ENCODE measurements at places on chromosomes 6 and 20. TPM values are rescaled to one million over a fixed set of nuclear protein-coding genes. Genes with fewer than 3 reads are reported as not detected.

The DDO gene
- total RNA-seq = 10.3 TPM

The ATP5F1E gene
- total RNA-seq = 163 TPM

The CST7 gene
- total RNA-seq = not detected

The TRIM26 gene
- total RNA-seq = 46.2 TPM

The DZANK1 gene
- total RNA-seq = 1.4 TPM

The MLIP gene
- total RNA-seq = 0.33 TPM

The SLC22A1 gene
- total RNA-seq = 0.80 TPM

The SIRPB1 gene
- total RNA-seq = 1.4 TPM

The ADNP gene
- total RNA-seq = 60.7 TPM

DNA sequence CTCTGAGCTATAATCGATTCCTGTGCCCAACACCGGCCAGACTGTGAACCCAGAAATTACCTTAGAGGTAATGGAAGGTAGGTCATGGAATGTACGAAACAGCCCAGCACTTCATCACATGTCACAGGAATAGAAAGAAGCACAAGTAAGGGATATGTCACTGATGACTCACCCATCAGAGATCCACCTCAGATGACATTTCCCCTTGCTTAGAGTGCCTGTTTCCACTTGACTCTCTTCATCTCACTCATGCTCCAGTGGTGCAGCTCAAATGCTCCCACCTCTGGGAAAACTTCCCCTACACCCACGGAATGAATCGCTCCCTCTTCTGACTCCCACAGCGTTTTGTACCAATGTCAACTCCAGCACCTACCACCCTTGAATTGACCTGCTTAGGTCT lies 381.6 kb upstream of the CNR1 start:
- DNase-seq = no peak

DNA sequence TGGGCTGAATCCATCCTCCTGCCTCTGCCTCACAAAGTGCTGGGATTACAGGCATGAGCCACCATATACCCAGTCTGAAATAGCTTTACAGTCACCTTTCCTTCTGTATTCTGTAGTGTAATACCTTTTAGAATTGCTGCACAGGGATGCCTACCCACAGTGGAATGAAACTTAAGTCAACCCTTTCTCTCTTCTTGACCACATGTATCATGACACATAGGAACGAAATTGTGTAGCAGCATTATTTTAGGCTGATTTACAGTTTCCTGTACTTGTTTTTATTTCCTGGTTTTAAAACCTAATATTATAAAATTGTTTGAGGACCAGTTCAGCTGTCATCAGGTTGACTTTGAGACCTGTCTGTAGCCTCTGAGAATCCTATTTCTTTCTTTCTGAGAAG lies 297.8 kb downstream of the ZFAND3 start:
- DNase-seq = no peak

GRCh38 chr6:136526196-136526930 lies 23.9 kb downstream of the MAP7 start:
- DNase-seq = peak; percentile 6

- no peak for DNase-seq
These were observed 39.0 kb downstream of the HLA-A start for GRCh38 chr6:29981211-29981812.

DNA sequence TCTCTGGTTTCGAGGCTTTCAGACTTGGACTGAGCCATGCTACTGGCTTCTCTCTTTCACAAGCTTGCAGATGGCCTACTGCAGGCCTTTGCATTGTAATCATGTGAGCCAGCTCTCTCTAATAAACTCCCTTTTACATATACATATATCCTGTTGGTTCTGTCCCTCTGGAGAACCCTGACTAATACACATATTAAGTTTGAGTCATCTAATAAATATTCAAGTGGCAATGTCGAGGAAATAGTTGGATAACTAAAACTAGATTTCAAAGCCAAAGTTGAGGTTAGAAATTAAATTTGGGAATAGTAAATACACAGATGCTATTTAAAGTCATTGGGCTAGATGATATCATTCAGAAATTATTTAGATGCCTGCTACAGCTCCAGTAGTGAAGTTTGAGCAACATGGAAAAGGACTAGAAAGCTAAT lies 1343.4 kb downstream of the GRIK2 start:
- no peak for DNase-seq

DNA sequence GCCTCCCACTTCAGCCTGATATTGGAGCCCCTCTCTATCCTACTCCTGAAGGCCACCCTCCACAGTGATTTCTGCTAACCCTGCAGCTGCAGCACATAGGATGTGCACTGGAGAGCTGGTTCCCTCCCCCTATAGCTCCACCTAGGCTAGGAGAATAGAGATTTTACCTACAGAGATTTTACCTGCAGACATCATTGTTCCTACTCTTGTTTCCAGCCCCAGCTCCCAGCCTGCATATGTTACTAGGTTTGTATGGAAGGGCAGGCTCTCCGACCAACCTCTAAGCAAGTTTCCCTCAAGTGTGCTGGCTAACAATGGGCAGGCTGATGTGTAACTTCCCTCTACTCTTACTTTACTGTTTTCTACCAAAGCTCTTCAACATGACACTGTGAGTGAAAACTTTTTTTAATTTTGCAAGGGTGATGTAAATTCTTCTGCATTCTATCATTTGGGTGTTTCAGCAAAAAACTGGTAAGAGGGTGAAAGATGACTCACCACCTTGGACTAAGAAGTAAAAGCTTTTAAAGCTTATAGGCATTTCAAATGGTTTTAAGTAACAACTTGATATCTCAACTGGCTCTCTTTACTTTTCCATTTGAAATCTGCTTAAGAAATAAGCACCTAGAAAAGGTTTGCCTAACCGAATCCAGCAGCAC lies 106.8 kb downstream of the CDK19 start:
- no peak for DNase-seq

DNA sequence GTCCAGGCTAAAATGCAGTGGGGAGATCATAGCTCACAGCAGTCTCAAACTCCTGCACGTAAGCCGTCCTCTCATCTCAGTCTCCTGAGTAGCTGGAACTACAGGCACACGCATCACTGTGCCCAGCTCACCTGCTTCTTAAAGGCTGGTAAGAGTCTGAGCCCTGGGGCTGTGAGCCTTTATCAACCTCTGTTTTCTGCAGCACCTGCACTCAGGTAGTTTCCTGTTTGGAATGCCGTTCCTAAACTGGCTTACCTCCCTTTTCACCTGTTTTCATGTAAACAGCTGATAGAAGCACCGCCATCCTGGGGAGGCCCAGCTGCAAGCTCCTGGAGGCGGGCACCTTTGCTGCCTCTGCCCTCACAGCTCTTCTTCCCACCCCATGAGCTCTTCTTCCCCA lies 45.4 kb downstream of the SLC24A3 start:
- no peak for DNase-seq

DNA sequence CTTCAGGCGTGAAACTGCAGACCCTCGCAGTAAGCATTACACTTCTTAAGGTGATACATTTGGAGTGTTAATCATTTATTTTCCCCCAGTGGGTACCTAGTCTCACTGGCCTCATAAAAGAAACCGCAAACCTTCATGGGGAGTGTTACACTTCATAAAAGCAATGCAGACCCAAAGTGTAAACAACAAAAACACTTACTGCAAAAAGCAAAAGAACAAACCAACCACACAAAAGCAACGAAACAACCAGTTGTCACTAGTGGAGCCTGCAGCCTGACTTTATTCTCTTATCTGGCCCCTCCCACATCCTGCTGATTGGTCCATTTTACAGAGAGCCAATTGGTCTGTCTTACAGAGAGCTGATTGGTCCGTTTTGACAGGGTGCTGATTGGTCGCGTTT lies 23.8 kb downstream of the LY86 start:
- no peak for DNase-seq

- no peak for DNase-seq
These were observed 115.6 kb upstream of the PTPN1 start for GRCh38 chr20:50394569-50394968.

DNA sequence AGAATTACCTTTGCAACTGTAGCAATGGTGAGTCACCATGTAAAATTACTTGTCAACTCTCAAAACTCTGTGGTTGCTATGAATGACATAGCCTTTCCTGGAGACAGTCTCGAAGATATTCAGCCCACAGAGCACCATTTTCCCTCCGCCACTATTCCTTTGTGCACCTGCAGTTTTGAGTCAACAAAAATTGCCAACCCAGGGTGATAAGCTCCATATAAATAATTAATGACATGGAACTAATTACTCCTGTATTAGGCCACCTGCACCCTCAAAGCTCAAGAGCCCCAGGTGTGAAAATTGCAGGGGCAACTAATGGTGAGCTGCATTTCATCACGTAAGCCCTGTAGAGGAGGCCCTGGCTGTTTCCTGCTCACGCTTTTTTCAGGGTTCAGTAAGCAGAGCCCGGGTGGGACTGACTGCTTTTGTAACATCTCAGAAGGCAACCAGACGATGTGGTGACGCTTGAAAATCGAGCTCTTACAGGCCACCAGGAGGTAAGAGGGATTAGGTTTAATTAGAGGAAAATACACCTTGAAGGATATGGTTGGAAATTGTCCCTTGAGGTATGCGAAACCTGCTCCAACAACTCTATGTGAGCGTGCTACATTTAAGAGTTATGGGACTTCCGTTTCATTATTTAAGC lies 70.8 kb downstream of the BMP2 start:
- no peak for DNase-seq

DNA sequence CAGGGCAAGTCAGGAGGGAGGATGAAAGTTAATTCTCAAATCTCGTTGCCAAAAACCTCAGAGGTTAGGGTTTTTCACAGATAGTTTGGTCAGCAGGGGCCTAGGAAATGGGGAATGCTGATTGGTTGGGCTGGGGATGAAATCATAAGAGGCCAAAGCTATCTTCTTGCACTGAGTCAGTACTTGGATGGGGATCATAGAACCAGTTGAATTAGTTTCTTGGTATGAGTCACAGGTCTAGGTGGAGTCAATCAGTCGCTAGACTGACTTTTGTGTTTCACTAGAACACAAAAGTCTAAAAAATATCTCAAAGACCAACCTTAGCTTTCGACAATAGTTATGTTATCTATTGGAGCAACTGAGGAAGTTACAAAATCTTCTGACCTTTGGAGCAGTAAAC lies 368.5 kb downstream of the TBC1D32 start:
- DNase-seq = no peak

DNA sequence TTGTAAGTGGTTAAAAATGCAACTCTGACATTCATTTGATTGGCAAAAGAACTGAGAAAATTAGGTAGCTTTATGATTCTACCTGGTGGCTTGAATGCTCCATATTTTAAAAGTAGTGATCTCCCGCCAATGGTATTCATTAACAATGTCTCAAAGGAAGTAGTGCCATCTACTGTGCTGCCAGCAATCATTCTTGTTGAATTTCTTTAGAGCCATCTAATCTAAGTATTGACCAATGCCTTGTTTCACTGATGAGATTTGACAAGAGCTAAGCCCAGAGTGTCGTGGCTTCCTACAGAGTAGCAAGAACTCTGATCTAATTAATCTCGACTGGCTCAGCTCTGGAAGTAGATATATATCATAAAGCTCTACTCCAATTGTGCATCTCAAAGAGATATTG lies 696.7 kb downstream of the C6orf118 start:
- DNase-seq = no peak

DNA sequence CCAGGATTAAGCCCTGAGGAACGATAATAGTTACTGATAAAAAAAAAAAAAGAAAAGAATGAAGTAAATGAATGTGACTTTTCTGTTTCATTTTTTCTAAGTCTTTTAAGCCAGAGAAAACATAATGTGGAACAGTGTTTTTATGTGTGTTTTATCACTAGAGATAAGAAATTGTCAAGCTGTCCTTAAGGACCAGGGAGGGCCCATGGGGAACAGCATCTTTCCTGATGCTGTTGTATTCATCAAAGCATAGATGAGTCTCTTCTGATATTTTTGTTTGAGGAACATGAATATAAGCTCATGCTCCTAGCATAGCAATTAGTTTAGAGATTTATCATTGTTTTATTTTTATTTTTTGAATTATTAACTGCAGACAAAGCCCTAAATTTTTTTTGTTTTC lies 150.2 kb downstream of the LAMA2 start:
- no peak for DNase-seq

DNA sequence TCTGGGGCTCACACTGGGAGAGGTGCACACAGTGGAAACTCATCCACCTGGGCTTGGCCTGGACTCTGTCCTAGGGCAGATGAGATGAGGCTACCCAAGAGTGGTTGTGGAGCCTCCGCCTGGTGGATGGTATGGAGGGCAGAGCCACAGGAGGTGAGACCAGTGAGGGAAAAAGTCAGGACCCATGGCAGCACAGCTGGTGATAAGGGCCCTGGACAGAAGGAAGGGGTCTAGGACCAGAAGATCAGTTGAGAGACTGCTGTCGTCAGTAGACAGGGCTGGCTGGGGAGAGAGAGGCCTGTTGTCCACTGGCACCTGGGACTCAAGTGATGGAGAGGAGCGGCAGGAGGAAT lies 29.8 kb downstream of the PLCG1 start:
- DNase-seq = no peak

- DNase-seq = no peak
These were observed 55.4 kb downstream of the PREX1 start for GRCh38 chr20:48772183-48772976.

- DNase-seq = peak; percentile 37
These were observed 21.4 kb upstream of the PREP start for GRCh38 chr6:105424175-105424783.

DNA sequence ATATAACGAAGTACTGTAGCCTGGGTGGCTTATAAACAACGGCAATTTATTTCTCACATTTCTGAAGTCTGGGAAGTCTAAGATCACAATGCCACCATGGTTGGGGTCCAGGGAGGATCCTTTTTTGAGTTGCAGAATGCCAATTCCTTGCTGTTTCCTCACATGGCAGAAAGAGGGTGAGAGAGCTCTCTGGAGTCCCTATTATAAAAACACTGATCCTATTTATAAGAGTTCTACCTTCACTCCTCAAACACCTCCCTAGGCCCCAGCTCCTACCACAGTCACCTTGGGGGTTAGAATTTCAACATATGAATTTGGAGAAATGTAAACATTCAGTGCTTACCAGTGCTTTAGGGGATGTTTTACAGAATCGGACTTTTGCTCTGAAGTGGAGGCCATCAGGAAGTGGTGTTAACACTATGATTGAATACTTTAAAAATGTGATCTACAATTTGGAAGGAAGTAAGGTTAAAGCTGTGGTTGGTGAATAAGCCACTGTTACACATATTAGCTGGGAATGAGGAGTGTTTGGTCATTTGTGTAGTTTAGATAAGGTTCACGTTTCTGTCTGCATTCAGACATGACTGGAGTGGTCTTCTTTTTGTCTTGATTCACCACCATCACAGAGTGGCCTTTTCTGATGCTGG lies 79.9 kb upstream of the SPTLC3 start:
- DNase-seq = peak; percentile 91

DNA sequence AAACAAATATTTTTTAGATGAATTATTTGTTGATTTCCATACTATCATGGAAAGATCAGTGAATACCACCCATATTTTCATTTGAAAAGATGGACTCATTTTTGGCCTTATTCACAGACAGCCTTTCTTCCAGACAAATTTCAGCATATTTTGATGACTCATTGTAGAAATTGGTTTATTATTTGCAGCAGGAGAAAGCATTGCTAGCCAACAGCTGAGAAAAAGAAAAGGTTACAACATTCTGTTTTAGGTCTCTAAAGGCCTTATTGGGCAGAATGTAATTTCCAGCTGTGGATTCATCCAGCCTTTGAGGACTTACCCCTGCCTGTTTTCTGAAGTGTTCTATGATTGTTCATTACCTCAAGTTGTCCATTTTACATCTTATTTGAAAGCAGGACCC lies 201.9 kb downstream of the PLCB4 start:
- DNase-seq = no peak

- no peak for DNase-seq
These were observed 18.0 kb upstream of the NAA20 start for GRCh38 chr20:19998990-19999705.

GRCh38 chr6:109715616-109716015 lies 24.5 kb downstream of the FIG4 start:
- DNase-seq = no peak

- DNase-seq = no peak
These were observed 198.5 kb downstream of the PREX1 start for GRCh38 chr20:48629069-48629959.

- DNase-seq = no peak
These were observed 1.9 kb downstream of the PNLDC1 start for GRCh38 chr6:159801935-159802334.
